ENCODE measurements at places on chromosomes 1 and 21.

GRCh38 chr1:170664828-170665612 is 1.1 kb downstream of the PRRX1 start:
- no peak for DNase-seq

DNA sequence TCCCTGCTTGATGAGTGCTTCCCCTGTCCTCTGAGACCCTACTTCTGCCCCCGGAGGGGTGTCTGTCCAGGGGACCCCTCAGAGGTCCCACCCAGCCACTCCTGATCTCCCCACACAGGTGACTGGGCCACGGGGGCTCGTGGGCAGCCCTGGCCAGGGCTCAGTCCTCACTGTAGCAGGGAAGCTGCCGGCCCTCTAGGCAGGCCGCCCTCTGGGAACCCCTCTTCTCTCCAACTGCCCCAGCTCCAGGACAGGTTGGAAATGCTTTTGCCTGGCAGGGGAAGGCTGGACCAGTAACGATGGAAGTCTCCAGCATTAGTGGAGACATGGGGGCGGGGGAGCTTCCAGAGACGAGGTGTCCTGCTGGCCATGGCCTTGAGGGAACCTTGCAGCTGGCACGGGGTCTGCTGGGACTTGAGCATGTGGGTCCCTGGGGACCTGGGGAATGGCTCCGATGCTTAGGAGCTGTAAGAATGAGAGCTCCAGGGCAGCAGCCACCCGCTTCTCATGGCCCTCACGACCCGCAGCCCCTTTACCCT is 3.1 kb upstream of the FNDC10 start:
- DNase-seq: no peak

DNA sequence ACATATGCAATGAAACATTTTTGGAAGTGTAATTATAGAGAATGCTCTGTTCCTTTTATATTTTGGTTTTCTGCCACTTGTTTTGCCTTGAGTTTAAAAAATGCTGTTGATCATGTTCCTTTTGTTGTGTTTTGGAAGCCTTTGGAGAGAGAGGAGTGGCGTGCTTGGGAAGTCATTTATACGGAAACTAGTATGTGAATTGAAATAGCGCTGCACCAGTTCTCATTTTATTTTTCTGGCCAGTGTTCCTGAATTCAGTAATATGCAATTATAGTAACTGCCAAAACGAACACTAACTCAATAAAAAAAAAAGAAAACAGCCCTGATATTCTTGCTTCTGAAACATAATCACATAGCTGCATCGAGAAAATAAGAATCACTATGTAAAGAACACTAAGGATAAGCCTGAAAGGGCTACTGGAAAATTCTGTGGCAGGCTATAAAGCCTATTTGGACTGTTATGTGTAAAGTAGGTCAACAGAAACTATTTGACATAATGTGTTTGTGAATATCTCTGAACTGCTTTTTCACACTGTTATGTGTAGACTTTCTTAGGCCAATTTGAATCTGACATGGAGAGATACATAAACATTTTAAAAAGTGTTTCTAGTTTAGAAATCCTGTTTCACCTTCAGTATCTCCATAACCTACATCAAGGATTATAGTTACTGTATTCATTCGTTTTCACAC is 742.0 kb downstream of the KCNT2 start:
- no peak for DNase-seq

DNA sequence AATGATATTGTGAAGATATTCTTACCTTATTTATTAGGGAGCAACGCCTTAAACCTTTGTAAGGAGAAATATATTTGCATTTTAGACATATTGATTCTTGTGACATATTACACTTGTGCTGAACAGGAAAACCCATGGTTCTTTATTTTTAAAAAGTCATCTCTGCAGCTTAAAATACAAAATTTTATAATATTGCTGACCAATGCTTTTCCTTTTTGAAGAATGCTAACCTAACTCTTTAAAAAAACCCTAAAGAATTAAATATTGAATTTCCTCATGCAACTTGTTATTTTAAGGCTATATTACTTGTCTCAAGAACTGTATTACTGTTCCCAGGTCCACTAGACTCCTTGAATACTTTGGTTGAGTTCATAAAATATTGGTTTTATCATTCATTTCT is 99.0 kb downstream of the NEK7 start:
- DNase-seq: no peak

- no peak for DNase-seq
These were observed 39.8 kb downstream of the FAM78B start for GRCh38 chr1:166127003-166127402.

GRCh38 chr1:4177425-4178150 is 277.5 kb upstream of the C1orf174 start:
- no peak for DNase-seq

DNA sequence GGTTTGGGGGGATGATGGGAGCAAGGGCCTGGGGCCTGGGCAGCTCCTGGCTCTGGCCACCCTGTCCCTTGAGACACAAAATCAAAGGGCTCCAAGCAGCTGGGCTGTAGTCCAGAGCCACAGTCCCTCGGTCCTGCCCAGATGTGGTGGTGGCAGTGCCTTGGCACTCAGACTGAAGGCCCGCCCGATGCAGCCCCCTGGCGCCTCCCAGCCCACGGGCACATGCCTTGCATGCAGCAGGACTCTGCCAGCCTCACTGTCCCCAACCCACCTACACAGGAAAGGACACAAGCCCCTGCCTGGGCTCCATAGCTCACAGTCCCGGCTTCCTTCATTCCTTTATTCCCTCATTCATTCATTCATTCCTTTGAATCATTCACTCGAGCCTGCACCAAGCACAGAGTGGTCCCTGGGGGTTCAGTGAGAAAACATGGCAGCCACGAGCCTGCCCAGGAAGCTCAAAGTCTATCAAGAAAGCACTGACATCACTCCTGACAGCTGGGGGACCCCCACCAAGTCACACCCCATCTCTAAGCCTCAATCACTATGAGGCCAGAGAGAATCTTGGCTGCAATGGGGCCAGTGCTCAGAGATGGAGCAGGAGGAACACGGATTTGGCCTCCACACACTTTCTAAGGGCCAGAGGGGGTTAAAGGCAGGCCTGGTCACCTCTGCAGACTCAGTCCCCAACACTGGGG is 5.8 kb downstream of the SDC3 start:
- no peak for DNase-seq

- DNase-seq: no peak
These were observed 23.6 kb upstream of the SLC19A2 start for GRCh38 chr1:169509354-169509753.

DNA sequence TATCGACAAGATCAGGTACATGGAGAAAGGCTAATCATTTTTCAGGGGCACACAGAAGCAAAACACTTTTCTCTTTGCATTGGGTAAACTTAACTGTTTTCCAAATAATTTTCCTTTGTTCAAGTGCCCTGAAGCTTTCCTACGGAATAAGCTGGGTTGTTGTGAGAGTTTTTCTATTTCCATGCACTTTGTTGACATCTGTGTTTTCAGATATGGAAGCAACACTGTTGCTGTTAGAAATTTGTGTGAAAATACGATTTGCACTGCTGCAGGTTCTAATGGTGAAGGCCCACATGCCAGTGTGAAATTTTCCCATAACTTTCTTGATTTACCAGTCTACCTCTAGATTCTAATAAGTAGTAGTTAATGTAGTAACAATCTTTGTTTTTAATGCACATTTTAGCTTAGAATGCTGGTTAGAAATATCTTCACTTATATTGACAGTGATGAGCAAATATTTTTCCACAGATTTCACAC is 18.3 kb downstream of the NFYC start:
- no peak for DNase-seq

DNA sequence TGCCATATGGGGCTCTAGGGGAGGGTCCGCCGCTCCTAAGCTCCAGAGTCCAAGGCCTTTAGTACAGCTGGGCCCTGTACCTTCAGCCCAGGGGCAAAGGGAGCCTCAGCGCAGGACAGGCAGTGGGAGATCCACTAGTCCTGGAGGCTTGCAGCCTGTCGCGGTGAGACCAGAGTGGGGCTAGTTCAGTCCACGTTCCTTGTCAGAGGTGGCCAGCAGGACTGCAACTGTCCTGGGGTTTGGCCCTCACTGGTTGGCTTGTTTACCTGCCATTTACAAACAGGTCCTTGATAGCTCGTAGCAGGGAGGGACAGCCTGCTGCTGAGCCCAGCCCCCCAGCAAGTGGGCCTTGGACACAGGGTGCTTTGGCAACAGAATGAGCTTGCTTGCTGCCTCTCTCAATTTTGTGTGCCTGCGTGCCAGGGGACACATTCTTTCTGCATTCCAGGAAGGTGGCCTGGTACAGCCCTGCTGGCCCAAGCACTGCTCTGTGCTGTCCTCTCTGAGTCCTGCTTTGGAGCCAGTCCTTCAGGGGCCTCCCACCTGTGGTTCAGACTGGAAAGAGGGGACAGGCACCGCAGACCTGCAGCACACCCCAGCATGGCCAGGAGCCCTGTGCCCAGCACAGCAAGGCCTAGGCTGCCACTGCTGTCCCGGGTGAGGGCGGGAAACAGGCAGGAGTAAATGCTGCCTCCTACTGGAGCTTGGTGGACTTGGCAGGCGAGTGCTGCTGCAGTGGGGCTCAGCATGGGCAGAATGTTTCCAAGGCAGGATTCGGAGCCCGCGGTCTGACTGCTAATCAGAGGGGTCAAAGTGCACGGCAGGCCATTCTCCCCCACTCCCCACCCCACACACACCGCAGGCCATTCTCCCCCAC is 15.2 kb downstream of the H6PD start:
- no peak for DNase-seq

DNA sequence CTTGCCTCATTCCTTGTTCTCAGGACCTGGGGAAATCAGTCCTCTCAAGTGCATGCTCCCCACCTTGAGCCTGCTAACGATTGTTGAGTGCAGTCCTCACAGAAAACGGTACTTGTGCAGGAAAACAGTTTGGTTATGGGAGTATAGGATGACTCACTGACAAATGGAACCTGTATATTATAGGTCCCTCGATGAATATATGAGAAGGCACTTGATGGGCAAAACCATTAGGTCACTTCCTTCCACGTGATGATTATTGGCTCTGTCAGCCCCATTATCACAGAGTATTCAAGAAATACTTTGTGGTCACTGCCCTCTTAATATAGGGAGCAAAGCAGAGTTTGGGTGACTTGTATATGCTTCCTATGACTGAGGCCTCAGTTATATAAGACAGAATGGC is 6.2 kb downstream of the CCDC17 start:
- DNase-seq: no peak

DNA sequence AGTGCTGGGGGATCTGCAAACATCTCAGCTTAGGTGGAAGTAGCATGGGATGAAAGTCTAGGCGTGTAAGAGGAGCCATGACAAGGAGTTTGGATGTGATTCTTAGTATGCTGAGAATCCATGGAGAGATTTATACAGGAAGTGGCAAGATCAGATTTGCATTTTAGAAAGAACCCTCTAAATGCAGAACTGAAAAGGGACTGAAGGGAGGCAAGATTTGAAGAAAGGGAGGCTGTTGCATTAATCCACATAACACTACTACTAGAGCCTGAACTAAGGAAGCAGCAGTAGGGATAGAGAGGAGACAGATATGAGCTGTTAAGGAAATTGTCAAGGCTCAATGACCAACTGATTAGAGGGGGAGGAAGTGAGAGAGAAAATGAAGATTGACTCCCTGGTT is 9.8 kb downstream of the C1orf74 start:
- DNase-seq: no peak

GRCh38 chr21:35222021-35222420 is 172.9 kb upstream of the RUNX1 start:
- DNase-seq: no peak

DNA sequence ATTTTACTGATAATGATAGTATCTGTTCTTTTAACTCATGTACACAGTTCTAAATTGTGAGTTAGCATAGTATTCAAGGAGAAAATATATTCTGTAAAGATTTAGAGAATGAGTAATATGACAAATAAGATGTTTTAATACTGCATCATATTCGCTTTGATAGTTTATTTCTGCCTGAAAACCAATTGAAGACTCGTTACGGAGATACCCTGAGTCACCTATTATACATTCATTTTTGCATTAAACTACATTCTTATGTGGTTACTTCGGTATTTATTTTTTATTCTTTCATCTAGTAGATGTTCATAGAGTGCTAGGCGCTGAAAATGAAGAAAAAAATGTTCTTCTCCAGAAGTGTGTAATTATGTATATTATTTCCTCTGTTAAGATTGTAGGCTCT is 5.3 kb downstream of the UHMK1 start:
- DNase-seq: no peak
